ENCODE measurements at places on chromosomes 3 and 15.

GRCh38 chr3:100891033-100891432, 102.2 kb downstream of the ABI3BP start:
- no peak for DNase-seq

DNA sequence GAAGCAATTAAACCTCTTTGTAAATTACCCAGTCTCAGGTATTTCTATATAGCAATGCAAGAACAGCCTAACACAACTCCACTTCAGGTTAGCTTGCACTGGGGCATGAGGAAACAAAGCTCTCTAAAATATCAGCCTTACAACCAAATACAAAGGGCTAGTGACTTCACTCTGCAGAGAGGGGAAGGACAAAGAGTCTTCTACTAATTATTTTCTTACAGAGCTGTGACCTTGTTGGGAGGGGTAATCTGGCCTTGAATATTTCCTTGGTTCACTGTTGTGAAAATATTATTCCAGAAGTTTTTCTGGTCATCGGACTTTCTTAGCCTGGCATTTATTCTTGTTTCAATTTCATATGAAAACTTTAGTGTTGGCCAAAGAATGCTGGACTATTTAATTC, 334.4 kb upstream of the CTNNB1 start:
- DNase-seq: no peak

- DNase-seq: no peak
Measured at GRCh38 chr3:10520072-10520471, 14.7 kb upstream of the ATP2B2 start.

- DNase-seq: no peak
Measured at GRCh38 chr3:115788921-115789470, 165.7 kb downstream of the GAP43 start.

- DNase-seq: no peak
Measured at GRCh38 chr3:62229908-62230307, 143.4 kb downstream of the FEZF2 start.

- no peak for DNase-seq
Measured at GRCh38 chr3:184682671-184683070, 29.2 kb downstream of the MAGEF1 start.

GRCh38 chr3:46931631-46932331, 44.8 kb downstream of the CCDC12 start:
- no peak for DNase-seq

DNA sequence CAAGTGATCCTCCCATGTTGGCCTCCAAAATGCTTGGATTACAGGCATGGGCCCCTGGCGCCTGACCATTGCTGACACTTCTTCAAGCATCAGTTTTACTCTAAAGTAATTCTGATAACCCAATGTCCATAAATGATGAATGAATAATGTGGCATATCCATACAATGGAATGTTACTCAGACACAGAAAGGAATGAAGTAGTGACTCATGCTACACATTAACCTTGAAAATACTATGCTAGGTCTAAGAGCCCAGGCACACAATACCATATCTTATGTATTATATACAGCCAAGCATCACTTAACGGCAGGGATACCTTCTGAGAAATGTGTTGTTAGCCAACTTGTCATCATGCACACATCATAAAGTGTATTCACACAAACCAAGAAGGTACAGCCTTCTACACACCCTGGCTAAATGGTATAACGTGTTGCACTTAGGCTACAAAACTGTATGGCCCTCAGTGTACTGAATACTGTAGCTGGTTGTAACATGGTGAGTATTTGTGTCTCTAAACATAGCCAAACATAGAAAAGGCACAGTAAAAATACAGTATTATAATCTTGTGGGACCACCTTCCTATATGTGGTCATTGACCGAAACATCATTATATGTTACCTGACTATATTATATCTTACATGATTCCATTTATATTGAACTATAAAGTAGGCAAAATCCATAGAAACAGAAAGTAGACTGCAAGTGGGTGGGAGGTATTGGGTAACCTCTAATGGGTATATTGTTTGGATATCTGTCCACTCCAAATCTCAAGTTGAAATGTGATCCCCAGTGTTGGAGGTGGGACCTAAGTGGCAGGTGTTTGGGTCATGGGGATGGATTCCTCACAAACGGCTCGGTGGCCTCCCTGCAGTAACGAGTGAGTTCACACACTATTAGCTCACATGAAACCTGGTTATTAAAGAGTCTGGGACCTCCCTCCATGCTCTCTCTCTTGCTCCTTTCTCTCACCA, 31.4 kb downstream of the MKRN2 start:
- no peak for DNase-seq

DNA sequence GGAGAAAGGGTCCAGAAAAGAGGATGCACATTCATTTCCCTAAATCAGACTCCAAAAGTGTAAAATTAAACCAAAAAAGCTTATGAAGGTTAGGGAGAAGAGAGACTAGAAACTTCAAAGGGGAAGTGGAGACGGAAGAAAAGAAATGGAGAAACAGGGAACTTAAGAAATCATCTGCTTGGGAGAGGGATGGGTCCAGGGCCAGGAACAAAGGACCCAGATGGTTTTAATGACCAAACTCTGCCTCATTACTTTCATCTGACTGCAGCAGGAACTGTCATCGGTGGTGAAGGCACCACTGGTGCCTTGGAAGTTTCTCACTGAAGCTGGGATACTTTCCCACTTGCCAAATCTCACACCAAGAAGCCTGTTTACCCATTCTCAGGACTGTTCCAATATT, 70.5 kb upstream of the SLC4A7 start:
- no peak for DNase-seq

DNA sequence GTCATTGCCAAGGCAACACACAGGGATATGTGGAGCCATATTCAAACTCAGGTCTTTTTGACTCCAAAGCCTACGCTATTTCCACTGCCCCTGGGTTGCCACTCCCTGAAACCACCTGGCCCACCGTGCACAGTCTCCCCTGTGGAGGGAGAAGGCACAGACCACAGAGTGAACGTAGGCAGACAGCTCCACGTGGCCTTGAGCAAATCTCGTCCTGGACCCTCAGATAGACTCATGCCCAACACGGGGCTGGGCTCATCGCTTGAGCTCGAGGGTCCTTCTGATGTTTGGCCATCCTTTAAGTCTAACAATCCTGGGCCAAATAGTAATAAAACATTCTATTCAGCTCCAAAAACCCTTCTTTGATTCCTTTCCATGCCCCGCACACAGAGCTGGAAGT, 72.0 kb downstream of the CPN2 start:
- DNase-seq: no peak

DNA sequence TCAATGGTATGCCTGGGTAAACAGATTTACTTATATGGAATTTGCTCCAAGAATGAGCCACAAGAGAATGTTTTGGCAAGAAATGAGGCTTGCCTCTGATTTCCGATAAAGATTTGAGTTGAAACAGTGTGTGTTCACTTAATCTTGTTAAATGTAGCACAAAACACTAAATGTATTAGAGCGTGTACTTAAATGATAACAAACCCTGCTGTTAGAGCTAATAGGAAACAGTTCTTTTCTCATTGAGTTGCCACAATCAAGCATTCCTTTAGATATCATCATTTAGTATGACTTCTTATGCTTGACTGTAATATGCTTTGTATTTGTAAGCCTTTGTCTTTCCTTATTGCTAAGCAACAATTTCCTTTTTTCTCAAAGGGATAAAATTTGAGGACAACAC, 353.6 kb upstream of the ZNF717 start:
- no peak for DNase-seq

- no peak for DNase-seq
Measured at GRCh38 chr15:100900136-100900794, 18.9 kb upstream of the LRRK1 start.

- DNase-seq: no peak
Measured at GRCh38 chr15:36831904-36832287, 252.5 kb downstream of the CDIN1 start.

GRCh38 chr3:77244981-77245380, 205.1 kb downstream of the ROBO2 start:
- no peak for DNase-seq

DNA sequence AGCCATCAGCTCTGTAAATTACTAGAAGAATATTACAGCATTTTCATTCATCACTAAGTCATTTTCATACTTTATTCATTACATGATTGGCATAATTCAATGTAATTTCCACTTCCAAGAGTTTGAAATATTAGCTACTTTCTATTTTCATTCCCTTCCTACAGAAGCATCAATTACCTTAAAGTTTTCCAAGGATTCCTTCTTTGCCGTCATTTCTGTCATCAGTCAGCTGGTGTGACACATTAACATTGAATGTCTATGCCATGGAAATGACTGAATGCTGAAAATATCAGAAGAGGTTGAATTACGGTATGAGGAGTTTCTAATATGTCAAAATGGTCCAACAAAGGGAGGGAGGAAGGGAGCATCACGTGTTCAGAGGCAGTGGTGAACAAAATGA, 718.2 kb upstream of the GRM7 start:
- DNase-seq: no peak

- no peak for DNase-seq
Measured at GRCh38 chr3:151145713-151146070, 57.3 kb downstream of the GPR171 start.

DNA sequence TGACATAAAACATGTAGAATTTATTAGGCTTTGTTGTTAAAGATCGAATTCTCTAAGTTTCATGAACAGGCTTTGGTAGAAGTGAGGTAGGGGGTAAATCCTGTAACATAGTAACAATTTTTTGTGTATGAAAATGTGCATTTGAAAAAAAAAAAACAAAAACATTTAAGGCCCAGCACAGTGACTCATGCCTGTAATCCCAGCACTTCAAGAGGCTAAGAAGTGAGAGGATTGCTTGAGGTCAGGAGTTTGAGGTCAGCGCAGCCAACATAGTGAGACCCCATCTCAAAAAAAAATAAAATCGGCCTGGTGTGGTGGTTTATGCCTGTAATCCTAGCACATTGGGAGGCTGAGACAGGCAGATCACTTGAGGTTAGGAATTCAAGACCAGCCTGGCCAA, 26.8 kb upstream of the PPP4R2 start:
- DNase-seq: no peak

DNA sequence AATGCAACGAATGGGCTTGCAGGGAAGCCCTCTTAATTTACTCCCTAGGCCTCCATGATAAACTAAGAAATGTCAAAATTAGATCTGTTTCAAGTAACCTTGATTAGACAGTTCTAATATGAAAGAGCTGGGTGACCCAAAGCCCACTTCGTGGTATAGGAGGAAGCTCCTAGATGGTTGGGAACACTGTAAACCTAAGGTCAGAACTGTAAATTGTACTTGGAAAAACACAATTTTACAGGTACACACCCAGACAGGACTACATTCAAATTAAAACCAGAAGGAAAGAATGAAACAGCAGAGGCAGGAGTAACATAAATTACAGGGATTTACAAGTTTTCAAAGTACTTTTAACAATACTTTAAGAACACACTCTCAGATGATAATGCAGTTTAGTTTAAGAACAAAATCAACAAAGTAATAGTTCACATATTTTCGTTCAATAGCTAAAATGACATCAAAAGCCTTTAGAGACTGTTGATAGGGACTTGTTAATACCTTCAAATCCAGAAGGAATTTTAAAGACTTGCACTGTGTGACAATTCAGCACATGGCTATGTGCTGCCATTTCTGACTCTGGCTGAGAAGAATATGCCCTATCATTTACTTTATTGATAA, 18.4 kb downstream of the ISL2 start:
- DNase-seq: no peak

- DNase-seq: no peak
Measured at GRCh38 chr15:52557274-52557641, 11.6 kb downstream of the ARPP19 start.

DNA sequence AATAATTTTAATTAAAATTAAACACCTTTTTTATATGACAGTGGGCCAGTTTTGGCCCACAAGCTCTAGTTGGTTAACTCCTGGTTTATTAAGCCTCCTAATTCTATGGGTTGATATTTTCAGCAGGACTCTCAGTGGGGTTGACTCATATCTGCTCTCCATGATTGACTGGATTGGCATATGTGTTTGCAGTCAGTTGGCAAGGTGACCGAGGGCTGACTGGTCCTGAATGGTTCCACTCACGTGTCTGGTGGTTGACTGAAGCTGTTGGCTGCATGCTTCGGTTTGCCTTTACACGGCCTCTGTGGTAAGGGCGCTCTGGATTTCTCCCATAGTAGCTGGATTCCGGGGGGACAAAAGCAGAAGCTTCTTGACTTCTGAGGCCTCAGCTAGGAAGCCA, 65.3 kb upstream of the ZNF280D start:
- DNase-seq: no peak

DNA sequence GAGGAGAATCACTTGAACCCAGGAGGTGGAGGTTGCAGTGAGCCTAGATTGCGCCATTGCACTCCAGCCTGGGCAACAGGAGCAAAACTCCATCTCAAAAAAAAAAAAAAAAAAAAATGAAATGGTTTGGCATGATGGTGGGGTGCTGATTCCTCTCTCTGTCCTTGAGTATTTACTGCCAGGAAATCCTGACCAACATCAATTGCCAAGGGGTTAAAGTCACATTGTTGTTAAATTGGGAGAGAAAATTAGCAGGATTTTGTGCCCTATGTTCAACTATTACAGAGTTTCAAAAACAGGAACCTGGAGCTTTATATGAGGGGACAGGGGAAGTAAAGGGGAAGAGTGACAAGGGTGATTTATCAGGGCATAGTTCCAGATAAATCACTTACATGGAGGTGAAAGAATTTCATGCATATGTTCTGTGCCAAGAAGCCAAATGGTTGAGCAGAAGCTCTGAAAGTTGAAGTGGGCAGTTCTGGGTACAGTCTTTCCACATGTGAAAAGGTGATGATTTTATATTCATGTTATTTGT, 70.5 kb upstream of the TSEN2 start:
- DNase-seq: no peak

DNA sequence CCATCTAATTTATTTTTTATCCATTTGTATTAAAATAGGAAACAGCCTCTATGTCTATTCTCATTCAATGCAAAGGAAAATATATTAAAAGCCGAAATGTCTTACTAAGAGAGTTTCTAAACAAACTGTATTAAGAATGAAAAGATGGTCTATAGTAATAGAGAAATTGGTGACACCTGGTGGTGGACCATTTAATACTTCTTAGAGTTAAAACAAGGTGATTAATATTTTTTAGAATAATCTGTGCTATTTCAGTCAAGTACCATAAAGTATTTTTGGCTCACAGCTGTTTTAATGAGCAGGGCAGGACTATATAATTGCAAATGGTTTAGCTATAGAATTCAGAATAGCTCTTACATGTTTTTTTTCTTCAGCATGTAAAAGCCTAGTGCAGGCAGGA, 55.7 kb downstream of the SYNPR start:
- no peak for DNase-seq

GRCh38 chr3:111692593-111693552, 97.7 kb upstream of the ZBED2 start:
- DNase-seq: no peak

- no peak for DNase-seq
Measured at GRCh38 chr3:127096256-127097071, 96.5 kb upstream of the PRR23E start.

- DNase-seq: no peak
Measured at GRCh38 chr3:71783152-71783551, 1.8 kb downstream of the PROK2 start.
